ENCODE measurements at places on chromosomes 16 and 17.

DNA sequence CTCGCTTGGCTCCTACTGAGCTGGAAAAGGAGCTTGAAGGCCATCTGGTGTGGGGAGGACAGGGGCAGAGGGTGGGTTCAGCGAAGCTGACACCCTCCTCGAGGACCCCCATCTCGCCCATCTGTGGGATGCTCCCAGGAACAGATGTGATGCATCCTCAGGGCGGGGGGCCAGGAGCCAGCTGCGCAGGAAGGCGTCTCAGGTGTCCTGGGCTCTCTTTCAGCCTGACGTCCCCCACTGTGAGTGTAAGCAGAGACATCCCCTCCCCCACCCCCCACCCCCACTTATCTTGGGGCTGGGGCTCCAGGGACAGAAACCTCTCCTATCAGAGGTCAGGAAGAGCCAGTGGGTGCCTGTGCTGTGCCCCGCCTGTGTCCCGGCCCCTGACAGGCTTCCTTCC lies 16.2 kb downstream of the KIF19 start:
- DNase-seq = no peak

GRCh38 chr16:86459266-86459665 lies 51.1 kb upstream of the FOXF1 start:
- no peak for DNase-seq

GRCh38 chr17:39222866-39223834 lies 2.6 kb downstream of the STAC2 start:
- DNase-seq = no peak

- no peak for DNase-seq
Observed at GRCh38 chr17:7261379-7262191, 693 bp downstream of the CLDN7 start.

GRCh38 chr17:6059406-6059805 lies 10.8 kb upstream of the WSCD1 start:
- no peak for DNase-seq

DNA sequence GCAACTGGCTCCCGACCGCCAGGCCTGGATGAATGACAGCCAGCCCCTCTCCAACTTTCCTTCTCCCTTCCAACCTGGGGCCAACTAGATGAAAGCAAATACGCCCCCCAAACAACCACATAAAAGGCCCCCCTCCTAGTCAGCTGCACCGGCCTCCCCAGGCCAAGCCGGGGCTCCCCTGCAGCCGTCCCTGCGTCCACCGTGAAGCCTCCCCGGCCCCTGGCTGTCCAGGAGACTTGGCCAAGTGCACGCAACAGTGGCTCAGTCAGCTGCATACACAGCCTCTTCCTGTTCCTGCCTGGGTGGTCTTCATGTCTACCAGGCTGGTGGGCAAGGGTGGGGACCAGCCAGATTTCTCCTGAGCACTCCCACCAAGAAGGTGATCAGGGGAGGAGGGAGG lies 16.0 kb downstream of the DNAH17 start:
- DNase-seq = no peak

DNA sequence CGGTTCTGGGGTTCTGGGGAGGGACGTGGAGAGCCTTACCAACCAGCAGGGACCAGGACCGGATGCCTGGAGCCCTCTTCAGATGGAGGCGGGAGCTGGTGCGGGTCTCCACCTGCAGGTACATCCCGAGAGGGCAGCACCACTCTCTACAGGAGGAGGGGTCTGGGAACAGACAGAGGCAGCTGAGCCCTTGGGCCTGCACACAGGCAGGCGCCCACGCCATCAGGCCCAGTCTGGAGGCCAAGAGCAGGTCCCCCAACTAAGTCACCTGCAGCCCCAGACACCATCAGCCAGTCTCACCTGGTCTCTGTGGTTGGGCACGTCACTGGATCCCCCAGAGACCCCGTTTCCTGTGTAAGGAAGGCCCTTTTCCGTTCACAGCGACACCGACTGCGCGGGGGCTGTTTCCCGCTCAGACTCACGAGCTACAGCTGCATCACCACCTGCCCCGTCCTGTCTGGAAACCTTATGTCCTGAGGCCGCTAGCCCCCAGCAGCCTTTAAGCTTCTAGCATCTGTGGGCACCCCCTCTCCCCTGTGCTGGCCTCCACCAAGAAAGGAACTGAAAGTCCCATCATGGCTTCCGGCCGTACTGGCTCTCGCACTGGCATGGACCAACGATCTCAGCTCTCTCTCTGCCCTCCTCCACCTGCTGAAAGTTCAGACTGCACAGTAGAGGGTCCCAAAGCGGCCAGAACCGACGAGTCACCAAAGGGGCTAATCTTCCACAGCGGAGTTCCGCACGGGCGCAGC lies 1.2 kb downstream of the CYBC1 start:
- DNase-seq = peak; percentile 86

- no peak for DNase-seq
Observed at GRCh38 chr16:2081201-2082084, 33.7 kb downstream of the TSC2 start.

DNA sequence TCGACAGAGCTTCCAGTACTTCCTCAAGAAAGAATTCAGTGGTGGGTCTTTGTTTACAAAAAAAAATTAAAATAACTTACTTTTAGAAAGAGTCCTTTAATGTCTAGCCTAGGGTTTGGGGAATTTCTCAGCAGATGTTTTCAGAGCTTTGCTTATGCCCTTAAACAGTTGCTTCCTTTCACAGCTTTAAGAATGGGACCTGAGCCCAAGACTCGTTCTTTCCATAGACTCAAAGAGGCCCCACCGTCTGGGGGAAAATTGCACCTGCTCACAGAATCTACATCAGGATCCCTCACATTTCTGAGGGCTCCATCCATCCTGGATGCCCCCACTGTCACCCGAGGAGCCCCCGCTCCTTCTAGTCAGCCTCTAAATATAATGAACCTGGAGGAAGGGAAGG lies 60.0 kb downstream of the RGS9 start:
- no peak for DNase-seq

DNA sequence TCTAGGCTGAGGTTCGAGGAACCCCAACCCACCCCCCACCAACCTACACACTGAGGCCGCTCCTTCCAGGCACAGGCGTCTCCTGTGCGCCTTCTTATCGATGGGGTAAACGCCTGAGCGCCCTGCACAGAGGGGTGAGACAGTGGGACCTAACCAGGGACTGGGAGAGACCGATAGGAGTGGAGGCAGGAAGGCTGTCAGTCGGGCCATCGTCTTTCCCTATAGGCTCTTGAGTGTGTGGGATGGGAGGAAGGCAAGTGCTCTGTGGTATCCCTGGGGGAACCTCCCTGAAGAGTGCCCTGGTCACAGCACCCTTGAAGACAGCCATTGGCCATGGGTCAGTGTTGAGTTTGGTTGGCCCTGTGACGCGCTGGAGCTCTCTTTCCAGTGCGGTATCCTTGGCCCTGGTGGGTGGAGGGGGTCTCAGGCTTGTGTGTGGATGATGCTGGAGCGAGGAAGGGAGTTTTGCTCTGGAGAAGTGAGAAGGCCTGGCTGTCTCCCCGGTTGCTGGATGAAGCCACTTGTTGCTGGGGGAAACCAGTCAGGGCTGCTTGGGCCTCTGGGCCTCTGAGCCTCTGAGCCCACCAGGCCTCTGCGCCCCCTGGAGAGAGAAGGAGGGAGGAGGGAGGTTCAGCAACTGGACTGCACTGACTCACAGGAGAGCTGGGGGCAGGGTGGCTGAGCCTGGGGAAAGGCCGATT lies 1.7 kb downstream of the GPRC5C start:
- no peak for DNase-seq

DNA sequence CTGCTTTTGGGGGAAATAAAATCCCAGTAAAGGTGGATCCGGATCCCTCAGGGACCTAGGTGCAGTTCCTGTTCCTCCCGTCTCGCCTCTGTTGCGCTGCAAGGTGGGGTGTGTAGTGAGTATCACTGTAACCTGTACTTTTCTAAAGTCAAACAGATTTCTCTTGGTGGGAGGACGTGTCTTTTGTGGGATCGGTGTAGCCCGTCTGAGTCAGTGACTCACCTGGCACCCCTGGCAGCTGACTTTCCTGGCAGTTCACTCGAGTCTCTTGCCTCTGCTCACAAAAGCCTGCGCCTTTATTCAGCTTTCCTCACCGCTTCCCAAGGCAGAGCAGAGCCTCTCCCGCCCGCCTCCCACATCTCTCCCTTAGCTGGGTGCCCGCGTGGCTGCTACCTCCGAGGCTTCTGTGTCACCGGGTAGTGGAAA lies 85.7 kb downstream of the CMIP start:
- no peak for DNase-seq

DNA sequence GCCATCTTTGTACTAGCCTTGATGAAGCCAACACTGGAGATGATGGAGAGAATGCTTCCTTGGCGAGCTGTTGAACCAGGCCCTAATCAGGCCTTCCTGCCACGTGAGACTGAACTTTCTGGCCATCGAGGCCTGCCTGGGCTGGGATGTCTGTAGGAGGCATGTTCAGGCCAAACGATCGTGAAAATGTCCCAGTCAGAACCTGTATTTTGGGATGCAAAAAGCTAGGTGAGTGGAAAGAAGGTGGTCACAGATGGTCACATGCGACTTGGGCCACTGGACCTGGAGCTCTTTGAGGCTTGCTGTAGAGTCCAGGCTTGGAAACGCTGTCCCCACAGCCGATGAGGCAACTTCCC lies 12.9 kb downstream of the KNOP1 start:
- no peak for DNase-seq

GRCh38 chr17:77693301-77693700 lies 265.2 kb upstream of the TNRC6C start:
- DNase-seq = no peak

- no peak for DNase-seq
Observed at GRCh38 chr17:76273445-76274111, 8.4 kb downstream of the UBALD2 start.

DNA sequence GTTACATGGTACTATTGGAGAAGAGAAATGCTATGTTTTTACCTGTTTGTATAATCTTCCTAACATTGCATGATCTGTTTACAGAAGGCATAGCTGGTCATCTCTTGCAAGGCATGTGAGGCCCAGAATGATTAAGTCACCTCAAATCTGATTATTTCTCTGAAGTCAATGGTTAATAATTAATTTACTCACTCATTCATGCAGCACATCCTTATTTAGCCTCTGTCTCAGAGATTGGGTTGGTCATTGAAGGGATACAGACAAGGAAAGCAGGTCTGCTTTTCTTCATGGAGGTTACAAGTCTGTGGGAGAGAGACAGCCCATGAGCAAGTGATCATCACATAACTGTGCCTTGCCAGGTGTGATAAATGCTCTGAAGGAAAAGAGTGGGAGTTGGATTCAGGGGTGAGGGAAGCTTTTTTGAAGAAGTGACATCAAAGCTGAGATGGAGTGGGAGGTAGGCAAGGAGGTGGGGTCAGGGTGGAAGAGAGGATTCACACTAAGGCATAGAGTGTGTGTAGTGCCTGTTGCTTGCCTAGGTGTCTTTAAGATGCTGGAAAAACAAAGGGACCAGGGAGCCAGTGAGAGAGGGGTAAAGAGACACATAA lies 16.3 kb upstream of the RBFOX1 start:
- DNase-seq = no peak

DNA sequence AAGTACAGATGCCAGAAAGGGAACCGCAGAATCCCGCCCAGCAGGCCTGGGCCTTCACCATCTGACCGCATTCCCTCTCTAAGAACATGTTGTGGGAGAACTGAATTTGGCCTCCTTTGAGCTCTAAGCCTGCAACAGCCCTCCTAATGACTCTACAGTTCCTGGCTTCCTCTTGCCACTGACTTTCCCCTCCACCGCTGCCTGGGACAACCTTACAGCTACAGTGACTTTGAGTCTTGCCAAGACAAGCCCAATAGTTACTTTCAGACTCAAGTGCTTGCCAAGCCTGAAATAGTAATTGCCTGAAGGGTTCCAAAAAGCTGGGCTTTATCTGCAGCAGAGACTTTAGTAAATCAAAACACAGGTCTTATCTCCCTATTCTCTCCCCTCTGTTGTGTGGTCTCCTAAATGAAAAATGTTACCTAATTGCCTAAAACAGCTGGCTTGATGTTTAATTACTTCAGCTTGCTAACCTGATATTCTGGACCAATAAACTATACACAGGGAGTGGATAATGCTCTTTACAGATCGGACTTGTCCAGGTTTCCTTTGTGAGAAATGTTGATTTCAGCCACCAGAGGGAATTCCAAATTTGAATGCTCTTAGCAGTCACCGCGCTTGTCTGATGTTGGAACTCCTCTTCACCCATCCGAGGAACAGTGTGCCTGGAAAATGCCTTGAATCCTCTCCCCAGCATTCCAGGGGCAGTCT lies 85.1 kb upstream of the TBX2 start:
- no peak for DNase-seq

DNA sequence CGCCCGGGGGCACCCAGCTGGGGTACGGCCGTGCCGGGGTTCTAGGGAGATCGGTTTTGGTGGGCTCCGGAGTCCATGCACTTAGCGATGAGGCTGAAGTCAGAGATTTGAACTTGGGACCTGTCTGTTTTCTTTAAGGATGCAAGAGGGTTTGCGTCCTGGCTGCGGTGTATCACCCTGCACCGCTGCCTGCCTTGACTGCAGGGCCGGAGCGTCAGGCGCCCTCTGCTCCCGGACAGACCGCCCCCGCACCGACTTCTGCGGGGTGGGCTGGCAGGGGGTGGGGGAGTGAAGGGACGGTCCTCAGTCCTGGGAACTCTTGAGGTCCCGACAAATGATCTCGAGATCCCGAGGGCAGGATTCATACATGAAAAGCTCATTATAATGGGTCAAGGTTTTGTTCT lies 701 bp downstream of the PDP2 start:
- peak; percentile 34 for DNase-seq

GRCh38 chr16:1290063-1290501 lies 19.4 kb upstream of the UBE2I start:
- no peak for DNase-seq

DNA sequence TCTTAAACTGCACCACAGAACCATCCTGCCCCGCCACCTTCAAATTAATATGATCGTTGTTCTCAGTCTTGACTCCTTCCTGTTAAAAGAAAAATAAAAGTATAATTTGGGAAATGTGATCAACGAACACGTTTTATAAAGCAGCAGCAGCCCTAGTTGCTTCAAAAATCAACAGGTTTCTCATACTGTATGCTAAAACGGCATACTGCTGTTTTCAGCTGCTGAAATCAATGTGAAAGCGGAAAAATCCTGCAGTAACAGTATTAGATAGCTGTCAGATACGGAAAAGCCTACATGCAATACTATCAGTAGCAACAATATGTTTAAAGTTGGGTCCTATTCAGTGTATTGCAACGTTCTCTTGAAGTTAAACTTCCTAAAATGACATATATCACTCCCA lies 1.6 kb downstream of the SUMO2 start:
- no peak for DNase-seq

- no peak for DNase-seq
Observed at GRCh38 chr17:43216369-43216761, 4.7 kb downstream of the TMEM106A start.

DNA sequence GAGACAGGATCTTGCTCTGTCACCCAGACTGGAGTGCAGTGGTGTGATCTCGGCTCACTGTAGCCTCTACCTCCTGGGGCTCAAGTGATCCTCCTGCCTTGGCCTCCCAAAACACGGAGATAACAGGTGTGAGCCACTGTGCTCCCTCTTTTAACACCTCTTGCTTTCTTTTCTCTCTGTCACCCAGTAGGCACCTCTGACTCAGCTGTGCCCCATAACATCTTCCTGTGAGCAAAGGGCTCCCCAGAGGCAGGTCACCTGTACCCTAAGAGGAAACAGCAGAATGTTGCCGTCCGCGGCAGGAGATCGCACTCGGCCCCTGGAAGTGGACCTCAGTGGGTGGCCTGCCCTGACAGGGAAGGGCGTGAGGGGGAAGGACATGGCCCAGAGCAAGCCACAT lies 918 bp upstream of the NLRC3 start:
- peak; percentile 72 for DNase-seq

- no peak for DNase-seq
Observed at GRCh38 chr17:50145532-50146229, 4.8 kb downstream of the PPP1R9B start.

- peak; percentile 79 for DNase-seq
Observed at GRCh38 chr17:35747540-35748017, 5.5 kb downstream of the GAS2L2 start.

Measured in activated CD4-positive, alpha-beta T cell treated with anti-CD3 and anti-CD28 coated beads, Interleukin-10, Interleukin-2, amounts not matched to agents 100 ng/mL and 50 ng/mL, durations not matched to agents 16 hours and 8 hours (primary cell).